Fibroblast of lung (primary cell): ENCODE measurements at places on chromosomes 16 and 17. TPM values are rescaled to one million over a fixed set of nuclear protein-coding genes. Genes with fewer than 3 reads are reported as not detected.

HBM gene
- not detected in 2 replicates for total RNA-seq

ADCY7 gene
- total RNA-seq, result 34.0 and 34.7 TPM in 2 replicates

ADAMTS18 gene
- total RNA-seq, result not detected in 2 replicates

OSBPL7 gene
- total RNA-seq, result 5.4 and 7.1 TPM in 2 replicates

RGS11 gene
- 3.1 and 6.3 TPM in 2 replicates for total RNA-seq

TEDC2 gene
- 1.0 and 1.7 TPM in 2 replicates for total RNA-seq

OTOA gene
- total RNA-seq, result 0.17 TPM in 1 of 2 replicates, not detected in the other

CETP gene
- total RNA-seq, result not detected in 2 replicates

TNFRSF13B gene
- total RNA-seq, result not detected in 2 replicates

CCL17 gene
- not detected in 2 replicates for total RNA-seq

SP6 gene
- total RNA-seq, result under 0.01 TPM in 1 of 2 replicates, not detected in the other

MXRA7 gene
- 127 and 142 TPM in 2 replicates for total RNA-seq

RBFOX1 gene
- not detected in 2 replicates for total RNA-seq

PRSS27 gene
- 1.0 and 1.2 TPM in 2 replicates for total RNA-seq

HSPB9 gene
- not detected in 2 replicates for total RNA-seq

CD300LG gene
- not detected in 2 replicates for total RNA-seq

CSH2 gene
- total RNA-seq, result not detected in 2 replicates

ADAD2 gene
- total RNA-seq, result not detected in 2 replicates

HOXB4 gene
- 6.2 and 8.9 TPM in 2 replicates for total RNA-seq

HS3ST6 gene
- not detected in 2 replicates for total RNA-seq

SYT17 gene
- 0.26 and 0.33 TPM in 2 replicates for total RNA-seq

FBXO31 gene
- 38.5 and 40.3 TPM in 2 replicates for total RNA-seq

CHD9NB gene
- total RNA-seq, result 3.6 and 5.3 TPM in 2 replicates

NUP93 gene
- total RNA-seq, result 36.7 and 42.9 TPM in 2 replicates

CD79B gene
- 0.17 and 0.26 TPM in 2 replicates for total RNA-seq

SLC2A4 gene
- under 0.01 TPM in 2 replicates for total RNA-seq

HEATR9 gene
- not detected in 2 replicates for total RNA-seq

TMEM204 gene
- 10.3 and 12.4 TPM in 2 replicates for total RNA-seq

CD300LB gene
- not detected in 2 replicates for total RNA-seq

GPR179 gene
- total RNA-seq, result under 0.01 TPM in 2 replicates

NR1D1 gene
- total RNA-seq, result 1.8 and 5.3 TPM in 2 replicates

TTYH2 gene
- total RNA-seq, result 0.77 and 0.99 TPM in 2 replicates

KRT27 gene
- total RNA-seq, result not detected in 2 replicates

LITAFD gene
- not detected in 2 replicates for total RNA-seq

ADGRG3 gene
- not detected in 2 replicates for total RNA-seq

TNFSF12 gene
- total RNA-seq, result 5.1 and 9.6 TPM in 2 replicates

DNAI2 gene
- not detected in 2 replicates for total RNA-seq

ACSM2B gene
- not detected in 2 replicates for total RNA-seq

AXIN1 gene
- total RNA-seq, result 18.2 and 18.7 TPM in 2 replicates

GUCY2D gene
- total RNA-seq, result not detected in 2 replicates

CACNG3 gene
- total RNA-seq, result not detected in 2 replicates

ST6GALNAC2 gene
- total RNA-seq, result 0.83 and 1.0 TPM in 2 replicates

SLFN12L gene
- 0.17 and 0.26 TPM in 2 replicates for total RNA-seq

CFAP20 gene
- 23.4 and 29.2 TPM in 2 replicates for total RNA-seq

TP53TG3B gene
- not detected in 2 replicates for total RNA-seq

GPR139 gene
- total RNA-seq, result not detected in 2 replicates

PRDM7 gene
- not detected in 2 replicates for total RNA-seq

TERB1 gene
- total RNA-seq, result under 0.01 and 0.17 TPM in 2 replicates

CNGB1 gene
- total RNA-seq, result not detected in 2 replicates
